Stimulated activated CD4-positive, alpha-beta T cell treated with anti-CD3 and anti-CD28 coated beads, Interleukin-12 subunit alpha, Interleukin-12 subunit beta, amount 100 ng/mL, for 24 hours (primary cell): ENCODE measurements at places on chromosomes 1 and 21.

- no peak for DNase-seq
Measured at GRCh38 chr1:44543786-44544185, 130.5 kb downstream of the TMEM53 start.

GRCh38 chr1:224647449-224647848, 31.3 kb downstream of the CNIH3 start:
- DNase-seq: no peak

DNA sequence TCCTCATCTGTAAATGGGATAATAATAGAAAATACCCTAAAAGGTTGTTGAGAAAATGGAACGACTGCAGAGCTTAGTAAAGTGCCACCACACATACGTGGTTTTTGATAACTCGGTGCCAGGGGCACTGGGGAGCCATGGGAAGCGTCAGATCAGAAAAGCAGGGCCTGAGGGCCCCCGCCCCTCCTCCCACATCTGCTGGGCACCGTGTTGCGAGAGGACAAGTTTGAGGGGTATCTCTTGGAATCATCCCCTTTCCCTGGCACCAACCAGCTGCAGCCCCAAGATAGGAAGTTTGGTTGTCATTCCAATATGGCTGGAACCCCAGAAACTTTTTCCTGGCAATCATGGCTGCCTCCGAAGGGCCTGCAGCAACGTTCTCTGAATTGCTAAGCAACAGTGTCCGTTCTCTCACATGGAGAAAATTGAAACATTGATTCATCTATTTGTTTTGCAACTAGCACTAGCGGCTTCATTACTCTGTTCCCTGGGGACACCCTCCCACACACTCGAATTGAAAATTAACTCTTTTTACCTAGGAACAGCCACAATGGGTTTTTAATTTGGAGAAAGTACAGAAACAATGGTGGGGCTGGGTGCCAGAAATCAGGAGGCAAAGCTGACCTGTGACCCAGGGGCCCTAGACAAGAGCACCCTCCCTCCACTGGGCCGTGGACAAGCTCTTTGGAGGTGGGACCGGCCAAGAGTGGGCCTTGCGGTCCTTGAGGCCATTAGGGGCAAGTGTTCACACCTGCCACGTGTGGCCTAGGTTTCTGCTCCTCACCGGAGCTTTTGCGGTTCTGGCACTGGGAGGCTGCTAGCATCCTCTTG, 190.0 kb upstream of the VAMP3 start:
- no peak for DNase-seq

- DNase-seq: no peak
Measured at GRCh38 chr1:53606651-53607051, 132.3 kb downstream of the GLIS1 start.

DNA sequence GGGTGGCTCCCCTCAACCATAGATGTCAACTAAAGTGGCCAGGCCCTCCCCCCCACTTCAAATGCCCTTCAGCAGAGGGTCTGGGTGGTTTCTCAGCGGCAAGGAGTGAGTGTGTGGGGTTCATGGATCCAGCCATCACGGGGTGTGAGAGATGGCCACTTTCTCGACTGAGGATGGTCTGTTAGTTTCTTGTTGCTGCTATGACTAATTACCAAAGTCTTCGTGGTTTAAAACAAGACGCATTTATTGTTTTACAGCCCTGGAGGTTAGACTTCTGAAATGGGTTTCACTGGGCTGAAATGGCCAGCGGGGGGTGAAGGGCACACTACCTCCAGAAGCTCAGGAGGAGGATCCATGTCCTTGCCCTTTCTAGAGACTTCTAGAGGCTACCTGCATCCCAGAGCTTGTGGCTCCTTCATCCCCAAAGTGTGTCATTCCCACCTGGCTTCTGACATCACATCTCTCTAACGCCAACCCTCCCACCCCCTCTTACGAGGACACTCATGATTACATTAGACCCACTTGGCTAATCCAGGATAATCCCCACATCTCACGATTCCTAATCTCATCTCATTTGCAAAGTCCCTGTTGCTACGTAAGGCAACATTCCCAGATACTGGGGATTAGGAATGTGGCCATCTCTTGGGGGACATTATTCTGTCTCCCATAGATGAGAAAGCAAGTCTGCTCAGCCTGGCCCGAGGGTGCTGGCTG, 53.0 kb downstream of the EPHB2 start:
- DNase-seq: no peak

- no peak for DNase-seq
Measured at GRCh38 chr1:178538192-178538916, 25.4 kb downstream of the TEX35 start.

- no peak for DNase-seq
Measured at GRCh38 chr1:208251015-208251414, 6.8 kb upstream of the PLXNA2 start.

DNA sequence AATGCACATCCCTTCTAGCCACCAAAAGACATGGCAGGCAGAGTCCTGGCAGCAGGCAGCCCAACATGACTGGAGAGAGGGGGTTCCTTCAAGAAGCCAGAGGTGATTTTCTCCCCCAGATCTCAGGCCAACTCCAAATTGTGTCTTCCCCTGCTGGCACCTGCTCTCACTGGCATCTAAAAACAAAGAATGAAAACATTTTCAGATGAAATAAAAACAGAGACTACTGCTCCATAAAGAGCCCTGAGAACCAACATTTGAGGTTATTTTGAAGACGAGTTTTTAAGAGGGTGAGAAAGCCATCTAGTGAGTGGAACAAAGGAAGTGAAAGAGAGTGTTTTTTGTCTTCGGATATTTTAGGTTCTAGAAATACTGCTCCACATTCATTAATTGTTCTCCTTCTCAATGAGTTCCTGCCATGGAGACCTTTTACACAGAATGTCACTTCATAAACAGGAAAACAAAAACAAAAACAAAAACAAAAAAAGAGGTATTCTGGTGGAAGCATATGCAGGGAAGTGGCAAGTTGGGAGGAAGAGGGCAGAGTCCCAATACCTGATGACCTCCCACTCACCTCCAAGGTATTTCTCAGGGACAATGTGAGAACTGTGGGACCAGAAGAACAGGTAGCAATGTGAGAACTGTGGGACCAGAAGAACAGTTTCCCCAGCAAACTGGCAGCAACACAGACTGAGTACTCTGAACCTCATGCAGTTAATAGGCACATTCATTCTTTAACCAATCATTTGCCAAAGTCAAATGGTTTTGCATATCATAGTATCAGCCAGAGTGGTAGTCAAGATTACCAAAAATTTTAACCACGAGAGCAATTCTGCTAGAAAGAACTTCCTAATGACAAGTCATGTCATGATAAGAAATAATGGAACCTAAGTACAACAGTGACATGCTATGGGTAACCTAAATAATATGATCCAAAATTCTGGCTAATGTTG, 50.0 kb downstream of the KIAA0319L start:
- DNase-seq: no peak

DNA sequence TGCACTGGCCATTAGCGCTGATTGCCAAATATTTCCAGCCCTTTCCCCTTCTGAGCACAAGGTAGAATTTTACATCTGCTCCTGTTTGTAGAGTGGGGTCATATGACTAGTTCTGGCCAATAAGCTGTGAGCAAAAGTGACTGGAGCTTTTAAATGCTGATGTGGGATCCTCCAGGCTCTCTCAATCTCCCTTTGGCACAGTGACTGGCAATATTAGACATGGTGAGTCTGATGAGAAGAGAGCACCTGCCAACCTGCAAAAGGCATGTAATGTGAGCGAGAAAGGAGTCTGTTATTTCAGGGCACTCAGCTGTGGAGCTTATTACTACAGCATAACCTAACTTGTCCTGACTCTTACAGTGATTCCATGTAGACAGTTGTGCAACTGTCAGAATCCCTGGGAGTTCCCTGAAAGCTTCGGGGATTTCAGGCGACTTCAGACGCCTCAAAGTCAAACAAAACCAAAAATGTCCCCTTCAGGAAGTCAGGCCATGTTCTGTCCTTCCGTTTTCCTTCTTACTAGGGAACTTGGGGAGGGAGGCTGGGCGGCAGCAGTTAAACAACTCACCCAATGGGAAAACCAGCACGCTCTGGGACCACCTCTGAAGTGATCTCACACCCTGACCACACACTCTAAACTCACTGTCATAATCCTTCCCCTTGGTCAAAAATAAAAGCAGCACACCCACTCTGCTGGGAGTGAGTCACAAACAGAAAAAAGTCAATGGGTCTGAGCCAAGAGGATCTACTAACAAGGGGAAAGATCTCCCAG, 3.6 kb upstream of the RASSF5 start:
- DNase-seq: peak; percentile 57

DNA sequence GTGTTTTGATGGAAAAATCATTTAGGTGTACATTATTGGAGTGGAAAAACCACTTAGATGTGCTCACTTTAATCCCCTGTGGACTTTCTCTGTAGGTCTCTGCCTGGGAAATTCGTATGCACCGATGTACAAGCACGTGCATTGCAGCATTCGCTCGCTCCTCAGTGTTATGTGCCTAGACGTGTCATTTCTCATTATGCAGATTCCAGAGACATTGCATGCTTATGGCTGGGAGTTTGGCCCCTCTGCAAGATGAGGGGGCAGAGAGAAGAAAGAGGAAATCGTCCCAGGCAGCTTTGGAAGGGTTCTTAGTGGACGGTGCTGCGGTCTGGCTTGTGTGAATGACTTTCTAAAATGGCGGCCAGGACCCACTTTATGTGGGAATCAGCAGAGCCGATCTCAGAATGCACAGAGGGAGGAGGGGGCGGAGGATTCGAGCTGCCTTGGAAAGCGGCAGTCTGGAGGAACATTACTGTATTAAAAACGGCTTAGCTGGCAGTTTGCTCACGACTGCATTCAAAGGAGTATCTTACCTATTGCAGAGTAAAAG, 2.3 kb downstream of the SPEN start:
- DNase-seq: peak; percentile 8
